ENCODE measurements at places on chromosomes 7 and 10.
A peak's percentile ranks its signal among the peaks of the same experiment; 100 is the strongest.

DNA sequence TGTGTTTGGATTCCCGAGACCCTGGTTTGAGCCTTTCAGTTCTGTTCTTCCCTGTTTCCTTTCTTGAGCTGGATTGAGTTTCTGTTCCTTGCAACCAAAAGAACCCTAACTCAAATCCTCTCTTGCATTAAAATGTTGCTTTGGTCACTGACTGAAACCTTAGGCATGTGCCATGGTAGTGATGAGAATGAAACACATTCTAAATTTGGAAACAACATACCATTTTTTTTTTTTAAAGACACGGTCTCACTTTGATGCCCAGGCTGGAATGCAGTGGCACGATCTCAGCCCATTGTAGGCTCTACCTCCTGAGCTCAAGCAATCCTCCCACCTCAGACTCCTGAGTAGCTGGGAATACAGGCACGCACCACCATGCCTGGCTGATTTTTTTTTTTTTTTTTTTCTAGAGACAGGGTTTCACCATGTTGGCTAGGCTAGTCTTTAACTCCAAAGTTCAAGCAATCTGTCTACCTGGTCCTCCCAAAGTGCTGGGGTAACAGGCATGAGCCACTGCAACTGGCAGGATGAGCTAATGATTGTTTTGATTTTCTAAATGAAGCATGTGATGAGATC is 8.4 kb downstream of the THAP5 start:
- no peak for DNase-seq

DNA sequence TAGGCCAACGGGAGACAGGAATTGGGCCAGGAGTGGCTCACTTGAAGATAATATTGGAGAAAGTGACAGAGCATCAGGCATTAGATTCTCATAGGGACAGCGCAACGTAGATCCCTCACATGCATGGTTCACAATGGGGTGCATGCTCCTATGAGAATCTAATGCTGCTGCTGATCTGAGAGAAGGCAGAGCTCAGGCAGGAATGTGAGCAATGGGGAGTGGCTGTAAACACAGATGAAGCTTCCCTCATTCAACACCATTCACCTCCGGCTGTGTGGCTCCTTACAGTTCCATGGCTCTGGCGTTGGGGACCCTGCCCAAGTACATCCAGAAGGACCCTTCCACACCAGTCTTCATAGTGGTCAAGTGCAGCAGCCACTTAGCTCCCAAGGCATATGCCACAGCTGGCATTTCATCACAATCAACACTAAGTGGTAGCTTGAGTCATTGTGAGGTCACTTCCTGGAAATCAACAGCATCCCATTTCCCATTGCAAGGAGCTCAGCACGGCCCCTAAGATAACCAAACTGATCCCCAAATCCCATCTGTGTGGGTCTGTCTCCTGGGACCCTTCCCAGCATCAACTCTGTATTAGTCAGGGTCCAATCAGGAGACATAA is 174.5 kb downstream of the TPST1 start:
- DNase-seq = no peak

GRCh38 chr7:94429153-94429552 is 34.5 kb downstream of the COL1A2 start:
- DNase-seq = no peak

DNA sequence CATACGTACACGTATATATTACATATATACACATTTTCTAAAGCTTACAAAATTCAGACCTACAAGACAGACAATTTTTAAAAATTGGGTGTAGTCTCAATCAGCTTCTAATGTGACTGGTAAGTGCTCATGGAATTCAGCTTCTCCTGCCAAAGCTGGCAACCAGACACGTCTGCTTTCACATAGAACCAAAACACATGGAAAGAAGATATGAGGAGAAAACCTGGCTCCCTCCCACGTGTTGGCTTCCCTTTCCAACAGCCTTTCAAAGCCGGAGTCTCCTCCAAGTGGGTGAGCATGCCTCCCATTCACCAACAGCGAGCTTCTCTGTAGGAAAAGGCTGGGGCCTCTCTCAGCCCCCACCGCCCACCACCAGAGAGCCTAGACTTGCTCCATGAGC is 33.4 kb downstream of the CDCA7L start:
- no peak for DNase-seq

GRCh38 chr10:49595003-49595712 is 15.0 kb upstream of the SLC18A3 start:
- DNase-seq = no peak

DNA sequence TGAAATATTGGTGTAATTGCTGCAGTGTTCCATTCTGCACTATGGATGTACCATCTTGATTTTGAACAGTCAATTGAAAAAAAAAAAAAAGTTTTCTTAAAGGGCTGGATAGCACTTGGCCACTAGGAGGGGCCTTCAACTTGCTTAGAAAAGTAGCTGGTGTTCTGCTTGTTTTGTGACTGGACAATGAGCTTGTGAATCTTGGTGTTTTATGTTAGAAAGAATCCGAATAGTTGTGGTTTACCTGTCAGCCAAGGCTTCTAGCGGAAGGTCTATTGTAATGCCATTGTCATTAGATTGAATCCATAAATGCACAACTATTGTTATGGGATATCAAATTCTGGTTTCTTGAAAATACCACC is 77.1 kb downstream of the BMPER start:
- no peak for DNase-seq

GRCh38 chr7:122595885-122596284 is 103.0 kb downstream of the RNF133 start:
- DNase-seq = no peak

DNA sequence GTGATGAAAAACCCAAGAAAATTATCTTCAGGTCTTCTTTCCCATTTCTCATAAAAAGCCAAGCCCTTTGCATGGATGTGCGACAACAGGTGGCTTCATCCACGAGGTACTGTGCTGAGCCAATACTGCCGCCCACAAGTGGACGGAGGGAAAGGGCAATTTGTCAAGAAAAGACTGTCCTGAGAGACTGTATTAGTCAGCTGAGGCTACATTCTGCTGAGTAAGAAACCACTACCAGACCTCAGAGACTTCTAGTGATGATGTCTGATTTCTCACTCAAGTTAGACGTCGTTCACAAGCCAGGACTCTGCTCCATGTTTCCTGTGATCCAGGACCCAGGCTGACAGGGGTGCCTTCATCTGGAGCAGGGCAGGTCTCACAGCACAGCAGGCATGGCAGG is 171.5 kb upstream of the CDCA7L start:
- DNase-seq = no peak

- DNase-seq = no peak
Measured at GRCh38 chr7:38424750-38425463, 151.5 kb upstream of the TARP start.

DNA sequence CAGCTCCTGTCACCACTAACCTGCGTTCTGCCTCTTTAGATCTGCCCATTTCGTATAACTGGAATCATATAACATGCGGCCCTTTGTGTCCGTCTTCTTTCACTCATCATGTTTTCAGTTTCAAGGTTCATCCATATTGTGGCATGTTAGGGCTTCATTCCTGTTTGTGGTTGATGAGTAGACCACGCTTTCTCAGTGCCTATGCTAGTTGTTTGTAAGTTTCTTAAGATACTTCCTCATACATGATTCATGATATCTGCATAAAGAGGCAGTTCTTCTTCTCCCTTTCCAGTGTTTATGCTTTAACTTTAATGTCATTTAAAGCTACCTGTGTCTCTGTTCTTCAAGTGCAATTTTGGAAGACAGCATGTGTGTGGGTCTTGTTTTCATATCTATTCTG is 79.5 kb upstream of the FAM20C start:
- DNase-seq = peak; percentile 63

GRCh38 chr10:133100706-133101415 is 13.1 kb downstream of the ADGRA1 start:
- no peak for DNase-seq

DNA sequence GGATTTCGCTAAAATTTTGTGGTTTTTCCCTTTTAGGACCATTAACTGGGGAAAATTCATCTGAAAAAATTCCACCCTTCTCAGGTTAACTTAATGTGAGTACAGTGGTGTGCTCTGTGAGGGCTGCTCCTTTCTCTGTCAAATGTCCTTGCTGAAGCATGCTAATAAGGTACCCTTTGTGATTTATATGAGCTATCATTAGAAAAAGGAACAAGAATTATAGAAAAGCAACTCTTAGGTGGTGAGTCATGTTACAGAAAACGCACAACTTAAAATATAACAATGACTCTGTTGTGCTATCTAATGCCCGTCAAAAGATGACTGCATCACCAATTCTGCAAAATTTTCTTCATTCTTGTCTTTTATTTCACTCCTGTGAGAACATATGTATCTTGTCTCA is 162.0 kb upstream of the MAGI2 start:
- no peak for DNase-seq

DNA sequence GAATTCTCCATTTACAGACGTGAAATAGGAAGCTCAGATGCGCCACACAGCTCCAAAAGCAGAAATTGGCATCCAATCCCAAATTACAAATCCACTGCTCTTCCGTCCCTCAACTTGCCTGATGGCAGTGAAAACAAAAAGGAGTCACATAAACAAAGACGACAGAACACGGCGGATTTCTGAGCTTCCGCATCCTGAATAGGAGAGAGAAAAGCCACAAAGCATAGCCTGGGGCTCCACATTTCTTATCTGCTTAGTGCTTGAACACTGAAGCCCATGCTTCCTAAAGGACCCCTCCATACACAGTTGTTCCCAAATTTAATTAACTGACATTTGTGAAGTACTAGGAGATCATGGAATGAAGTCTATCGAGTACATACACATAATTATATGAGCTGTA is 32.6 kb downstream of the BEND7 start:
- DNase-seq = no peak

- DNase-seq = no peak
Measured at GRCh38 chr7:129362496-129362895, 71.7 kb upstream of the STRIP2 start.

GRCh38 chr10:62231805-62232204 is 36.8 kb downstream of the RTKN2 start:
- DNase-seq = no peak

- no peak for DNase-seq
Measured at GRCh38 chr10:87575851-87576250, 71.2 kb downstream of the MINPP1 start.

DNA sequence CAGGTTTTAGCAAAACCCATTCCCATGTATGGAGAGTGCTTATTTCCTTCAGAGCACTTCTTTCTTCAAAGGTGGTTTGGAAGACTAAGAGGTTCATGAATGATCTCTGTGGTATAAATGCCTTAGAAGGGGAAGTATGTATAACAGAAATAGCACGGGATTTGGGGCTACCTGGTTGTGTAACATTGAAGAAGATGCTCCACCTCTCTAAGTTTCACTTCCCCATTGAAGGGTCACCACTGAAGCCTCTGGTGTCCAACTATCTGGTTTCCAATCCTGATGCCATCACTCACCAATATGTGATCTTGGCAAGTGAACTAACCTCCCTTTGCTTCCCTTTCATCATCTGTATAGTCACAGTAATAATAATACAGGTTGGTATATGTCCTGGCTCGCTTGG is 37.2 kb downstream of the CYCS start:
- peak; percentile 36 for DNase-seq

- peak; percentile 26 for DNase-seq
Measured at GRCh38 chr7:34133983-34134782, 228.8 kb downstream of the BMPER start.

DNA sequence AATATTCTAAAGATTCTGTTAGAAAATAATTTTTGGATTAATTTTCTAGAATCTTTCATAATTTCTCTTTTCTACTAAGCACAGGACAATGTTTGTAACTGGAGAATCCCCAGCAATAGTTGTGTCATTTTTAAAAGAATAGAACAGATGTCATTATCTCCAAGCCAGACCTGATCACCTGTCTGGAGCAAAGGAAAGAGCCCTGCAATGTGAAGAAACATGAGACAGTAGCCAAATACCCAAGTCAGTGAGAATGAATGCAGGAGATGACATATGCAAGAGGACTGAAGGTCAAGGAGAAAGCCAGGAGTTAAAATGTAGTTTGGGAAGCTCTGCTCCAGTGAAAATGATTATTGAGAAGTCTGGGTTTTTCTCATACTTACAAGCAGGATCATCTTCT is 25.4 kb upstream of the ZNF138 start:
- no peak for DNase-seq

- no peak for DNase-seq
Measured at GRCh38 chr7:116021237-116021636, 9.3 kb downstream of the TFEC start.

DNA sequence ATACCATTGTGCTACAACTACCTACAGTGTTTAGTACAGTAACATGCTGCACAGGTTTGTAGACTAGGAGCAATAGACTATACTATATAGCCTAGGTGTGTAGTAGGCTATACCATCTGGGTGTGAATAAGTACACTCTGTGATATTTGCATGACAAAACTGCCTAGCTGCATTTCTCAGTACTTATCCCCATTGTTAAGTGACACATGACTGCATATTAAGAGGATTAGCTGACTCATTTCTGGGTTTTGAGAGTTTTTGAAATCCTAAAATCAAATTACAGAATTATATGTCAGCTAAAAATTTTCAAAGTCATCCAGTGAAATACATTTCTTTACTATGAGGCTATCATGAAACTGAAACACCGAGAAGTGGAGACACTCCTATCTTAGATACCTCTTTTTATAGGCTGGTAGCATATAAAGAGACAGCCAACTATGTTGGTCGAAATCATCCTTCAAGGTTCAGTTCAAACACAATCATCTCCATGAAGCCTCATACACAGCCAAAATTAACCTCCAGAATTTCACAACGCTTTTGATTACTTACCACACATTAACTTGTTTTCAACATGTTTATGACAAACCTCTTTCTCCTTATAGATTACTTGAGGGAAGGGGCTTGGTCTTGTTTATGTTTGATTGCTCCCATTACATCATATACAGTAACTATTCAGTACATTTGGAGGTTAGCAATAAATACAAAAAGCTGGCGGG is 89.8 kb upstream of the ANK3 start:
- DNase-seq = no peak

- no peak for DNase-seq
Measured at GRCh38 chr7:91474074-91474473, 209.8 kb downstream of the FZD1 start.

DNA sequence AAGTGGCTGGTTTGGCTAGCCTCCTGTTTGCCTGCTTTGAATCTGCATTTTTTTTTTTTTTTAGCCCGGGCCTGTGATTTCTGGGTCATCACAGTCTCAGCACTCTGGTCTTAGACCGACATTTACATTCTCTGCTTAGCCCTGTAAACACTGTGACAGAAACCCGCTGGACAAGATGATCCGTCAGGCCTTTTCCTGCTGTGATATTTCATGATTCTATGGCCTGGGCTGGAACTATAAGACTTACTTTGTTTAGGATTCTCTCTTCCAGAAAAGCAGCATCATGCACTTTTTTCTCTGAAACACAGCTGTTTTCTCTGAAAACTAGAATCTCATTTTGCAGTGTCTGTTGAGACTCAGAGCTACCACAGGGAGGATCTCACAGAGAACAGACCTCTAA is 705.5 kb downstream of the GRID1 start:
- DNase-seq = no peak

GRCh38 chr7:48025624-48026023 is 3.3 kb downstream of the SUN3 start:
- no peak for DNase-seq

GRCh38 chr10:7515439-7515838 is 104.6 kb upstream of the SFMBT2 start:
- no peak for DNase-seq

All from HL-60 (cell line).